H1 (cell line): ENCODE measurements at places on chromosomes 2 and 18. TPM values are rescaled to one million over a fixed set of nuclear protein-coding genes. Genes with fewer than 3 reads are reported as not detected.
A peak's percentile ranks its signal among the peaks of the same experiment; 100 is the strongest.

GRCh38 chr18:3554811-3555427 is 104.9 kb downstream of the TGIF1 start:
- H3K4me1 ChIP-seq: peaks cover 11% of the 10 kb centered on the region
- no peak overlapping the region for H3K27ac ChIP-seq
- no peak for DNase-seq
- no peaks in the 10 kb centered on the region for H3K36me3 ChIP-seq
- peak overlapping the region; percentile 42 for H3K4me3 ChIP-seq

GRCh38 chr2:138831691-138832090 is 51.5 kb upstream of the NXPH2 start:
- no peak overlapping the region for H3K27ac ChIP-seq
- no peak overlapping the region for H3K4me3 ChIP-seq
- H3K27me3 ChIP-seq: no peaks in the 10 kb centered on the region
- H3K4me1 ChIP-seq: no peaks in the 10 kb centered on the region

DNA sequence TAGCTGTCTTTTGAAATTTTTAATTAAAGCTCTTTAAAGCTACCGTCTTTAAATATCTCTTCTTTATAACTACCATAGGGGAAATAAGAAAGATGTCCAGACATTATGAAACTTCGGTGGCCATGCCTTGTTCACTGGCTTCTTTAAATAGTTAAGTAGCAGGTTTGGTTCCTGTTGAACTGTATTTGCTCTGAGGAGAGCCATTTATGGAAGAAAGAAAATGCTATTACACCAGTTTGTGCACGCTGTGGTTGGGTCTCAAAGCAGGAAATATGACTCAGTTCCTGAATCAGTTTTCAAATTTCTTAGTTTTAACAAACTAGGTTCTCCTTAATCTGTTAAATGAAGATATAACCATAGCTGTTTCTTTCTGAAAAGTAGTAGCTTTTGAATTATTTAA is 12.2 kb downstream of the ARPC2 start:
- H3K27me3 ChIP-seq: no peaks in the 10 kb centered on the region
- no peaks in the 10 kb centered on the region for H3K4me1 ChIP-seq
- no peak for DNase-seq
- no peak overlapping the region for H3K27ac ChIP-seq
- peaks cover 32% of the 10 kb centered on the region for H3K36me3 ChIP-seq

DNA sequence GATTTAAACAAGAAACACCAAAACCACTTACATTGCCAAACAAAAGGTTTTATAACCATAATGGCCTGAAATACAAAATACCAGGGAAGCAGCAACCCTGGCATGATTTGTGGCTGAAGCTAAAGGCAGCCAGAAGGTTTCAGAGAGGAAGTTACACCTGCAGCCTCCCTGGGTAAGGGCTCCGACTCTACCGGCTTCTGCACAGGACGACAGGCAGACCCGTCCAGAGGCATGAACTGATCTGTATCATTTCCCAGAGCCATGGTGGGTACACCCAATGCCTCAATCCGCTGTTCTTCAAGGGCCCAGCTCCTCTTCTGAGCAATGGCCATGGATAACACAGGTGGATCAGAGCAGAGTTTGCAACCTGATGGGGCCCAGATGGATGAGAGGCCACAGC is 71.6 kb downstream of the PXDN start:
- no peaks in the 10 kb centered on the region for H3K27me3 ChIP-seq
- no peaks in the 10 kb centered on the region for H3K4me1 ChIP-seq

The CRYGC gene
- polyA plus RNA-seq: not detected in 2 replicates

The HSPE1 gene
- polyA plus RNA-seq: 105 and 206 TPM in 2 replicates

The MDH1B gene
- 0.89 and 1.5 TPM in 2 replicates for polyA plus RNA-seq
